ENCODE measurements at places on chromosomes 1 and 21.

GRCh38 chr1:201530741-201531531, 8.0 kb upstream of the NAV1 start:
- DNase-seq: peak; percentile 91

GRCh38 chr21:36263797-36264196, 56.2 kb upstream of the MORC3 start:
- no peak for DNase-seq

- DNase-seq: no peak
Observed at GRCh38 chr1:70893381-70893780, 154.2 kb downstream of the PTGER3 start.

DNA sequence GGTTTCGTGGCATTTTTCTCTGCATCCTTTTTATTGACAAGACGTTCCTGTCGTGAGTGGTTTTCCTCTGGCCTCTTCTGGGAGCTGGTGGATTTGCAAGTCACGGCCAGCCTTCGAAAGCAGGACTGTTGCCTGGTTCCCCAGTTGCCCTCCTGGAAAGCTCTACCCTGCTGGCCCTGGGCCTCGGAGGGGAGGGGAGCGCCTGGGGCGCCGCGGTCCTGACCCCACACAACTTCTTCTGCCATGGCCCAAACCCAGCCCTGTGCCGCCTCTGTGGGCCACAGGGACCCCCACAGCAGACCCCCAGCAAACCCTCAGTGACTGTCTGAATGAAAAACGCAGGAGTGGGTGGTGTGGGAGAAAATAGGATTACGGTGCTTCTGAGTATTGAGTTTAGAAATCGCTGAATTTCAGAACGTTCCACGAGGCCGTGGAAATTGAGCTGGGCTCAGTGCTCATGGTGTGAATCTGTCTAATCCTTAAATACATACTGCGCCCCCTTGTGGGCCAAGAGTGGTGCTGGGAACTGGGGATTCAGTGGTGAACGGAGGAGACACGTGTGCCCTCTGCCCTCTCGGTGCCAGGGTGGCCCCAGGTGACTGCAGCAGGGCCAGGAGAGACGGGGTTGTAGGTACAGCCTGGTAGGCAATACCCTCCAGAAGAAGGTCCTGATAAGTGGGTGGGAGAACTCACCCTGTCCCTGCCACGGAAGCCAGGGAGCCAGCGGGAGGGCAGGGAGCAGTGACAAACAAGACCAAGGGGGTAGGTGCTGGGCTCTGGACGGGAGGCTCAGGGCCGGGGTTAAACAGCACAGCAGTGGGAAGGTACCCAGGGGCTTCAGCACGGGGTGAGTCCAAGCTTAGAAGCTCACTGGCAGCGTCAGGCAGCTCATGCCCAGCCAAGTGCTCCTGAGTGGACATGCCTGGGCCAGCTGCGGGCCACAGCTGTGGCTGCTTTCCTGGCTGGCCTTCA, 101.2 kb upstream of the COL6A1 start:
- DNase-seq: peak; percentile 81

DNA sequence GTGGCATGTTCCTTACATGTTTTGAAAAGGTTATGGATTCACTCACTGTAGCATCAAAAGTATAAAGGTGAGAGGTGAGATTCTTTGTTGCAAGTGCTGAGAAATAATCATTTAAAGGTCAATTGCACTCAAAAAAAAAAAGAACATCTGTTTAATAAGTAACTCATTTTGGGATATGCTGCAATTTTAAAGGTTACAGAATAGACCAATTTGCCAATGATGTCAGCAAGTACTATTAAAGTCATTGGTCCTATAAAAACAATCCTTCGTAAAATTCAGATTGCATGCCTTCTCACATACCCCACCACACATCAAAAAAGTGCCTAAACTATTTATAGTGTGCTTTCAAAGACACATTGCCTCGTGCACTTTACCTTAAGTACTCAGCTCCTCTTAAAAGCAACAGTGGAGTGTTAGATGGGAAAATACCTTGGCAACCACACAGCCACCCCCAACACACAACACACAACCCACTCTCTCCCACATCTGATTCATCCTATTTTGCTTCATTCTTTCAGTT, 218.2 kb upstream of the ADGRL2 start:
- peak; percentile 15 for DNase-seq

GRCh38 chr1:235470741-235471439, 33.4 kb downstream of the B3GALNT2 start:
- no peak for DNase-seq

DNA sequence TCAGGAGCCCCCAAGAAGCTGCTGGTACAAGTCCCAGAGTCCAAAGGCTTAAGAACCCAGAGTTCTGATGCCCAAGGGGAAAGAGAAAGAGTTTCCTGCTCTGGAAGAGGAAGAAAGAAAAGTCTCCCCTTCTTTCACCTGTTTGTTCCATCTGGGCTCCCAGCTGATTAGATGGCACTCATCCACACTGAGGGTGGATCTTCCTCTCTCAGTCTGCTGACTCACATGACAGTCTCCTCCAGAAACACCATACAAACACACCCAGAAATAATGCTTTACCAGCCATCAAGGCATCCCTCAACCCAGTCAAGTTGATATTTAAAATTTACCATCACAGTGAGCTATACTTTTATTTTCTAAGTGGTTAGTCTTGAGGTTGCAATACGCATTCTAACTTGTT, 257.9 kb downstream of the PAPPA2 start:
- no peak for DNase-seq

DNA sequence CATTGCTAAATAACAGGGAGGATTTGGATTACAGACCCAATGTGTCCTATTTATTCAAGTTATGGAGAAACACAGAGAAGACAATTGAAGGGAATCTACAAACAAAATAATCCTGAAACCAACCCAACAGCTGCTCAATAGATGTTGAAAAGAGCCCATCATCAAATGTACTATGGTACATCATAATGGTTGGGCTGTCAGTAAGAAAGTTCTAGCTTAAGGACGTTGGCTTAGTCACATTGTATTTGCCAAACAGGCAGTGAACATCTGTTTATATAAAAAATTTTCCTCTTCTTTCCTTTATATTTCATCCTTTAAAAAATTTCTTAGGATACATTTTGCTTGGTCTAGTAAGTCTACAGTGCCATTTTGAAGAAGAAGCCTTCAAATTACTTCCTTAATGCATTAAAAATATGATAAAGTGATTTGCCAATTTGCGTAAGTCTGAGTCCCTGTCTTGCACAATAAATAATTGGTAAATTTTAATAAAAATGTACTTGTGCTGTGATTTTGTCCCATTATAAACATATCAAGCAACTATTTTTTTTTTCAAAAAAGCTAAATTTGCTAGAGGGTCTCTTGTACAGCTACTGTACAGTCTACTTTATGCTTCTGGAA, 14.4 kb downstream of the MAP3K7CL start:
- DNase-seq: no peak

DNA sequence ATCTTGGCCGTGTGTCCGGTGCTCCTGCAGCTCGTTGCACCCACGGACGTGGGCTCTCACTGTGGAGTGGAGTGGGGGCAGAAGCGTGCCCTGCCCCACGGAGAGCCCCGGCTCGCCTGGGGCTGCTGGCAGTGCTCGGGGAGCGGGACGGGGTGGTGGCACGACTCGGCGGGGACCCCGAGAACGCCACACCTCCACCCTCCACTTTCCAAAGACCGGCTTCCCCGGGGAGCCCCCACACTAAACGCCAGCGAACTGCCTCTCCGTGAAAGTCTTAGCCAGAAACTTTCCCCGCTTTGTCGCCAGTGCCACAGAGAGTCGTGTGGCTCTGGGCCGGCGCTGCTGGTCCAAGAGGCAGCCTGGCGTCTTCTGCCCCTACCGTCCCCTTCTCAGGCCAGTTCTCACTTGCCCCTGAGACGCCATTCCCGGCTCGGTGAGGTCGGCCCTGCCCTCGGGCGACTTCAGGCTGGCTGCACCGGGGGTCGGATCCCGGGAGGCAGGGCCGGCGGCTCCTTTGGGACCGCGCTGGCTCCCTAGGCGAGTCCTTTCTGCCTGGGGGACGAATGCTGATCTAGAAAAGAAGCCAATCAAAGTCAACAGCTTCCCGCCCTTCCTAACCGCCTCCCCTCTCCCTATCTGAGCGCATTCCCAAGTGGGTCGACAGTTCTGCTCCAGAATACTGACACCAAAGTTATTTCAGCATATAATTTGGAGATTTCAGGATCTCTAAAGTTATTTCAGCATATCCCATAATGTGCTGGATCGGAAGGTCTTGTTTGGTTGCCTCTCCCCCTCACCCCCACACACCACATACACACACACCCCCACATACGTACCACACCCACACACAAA, 2.6 kb upstream of the SAMD13 start:
- peak; percentile 69 for DNase-seq

- DNase-seq: no peak
Observed at GRCh38 chr1:203175827-203176241, 208 bp upstream of the MYBPH start.

DNA sequence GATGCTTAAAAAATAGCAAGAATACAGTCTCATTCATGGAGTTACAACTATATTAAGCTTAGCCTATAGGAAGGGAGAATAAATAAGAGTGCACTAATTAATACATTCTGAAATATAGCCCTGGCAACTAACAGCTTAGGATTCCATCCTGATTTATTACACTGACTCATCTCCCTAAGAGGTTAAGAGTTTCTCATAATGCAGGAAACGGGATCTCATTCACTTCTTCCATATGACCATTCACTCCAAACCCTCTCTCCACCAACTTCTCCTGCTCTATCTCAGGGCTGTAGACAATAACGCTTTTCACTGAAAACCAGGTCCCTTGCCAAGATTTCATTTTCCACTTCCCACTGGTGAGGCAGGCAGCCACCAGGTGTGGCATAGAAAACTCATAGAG, 168.5 kb upstream of the PLD5 start:
- DNase-seq: no peak

- DNase-seq: no peak
Observed at GRCh38 chr1:56524263-56524662, 55.1 kb downstream of the PLPP3 start.

DNA sequence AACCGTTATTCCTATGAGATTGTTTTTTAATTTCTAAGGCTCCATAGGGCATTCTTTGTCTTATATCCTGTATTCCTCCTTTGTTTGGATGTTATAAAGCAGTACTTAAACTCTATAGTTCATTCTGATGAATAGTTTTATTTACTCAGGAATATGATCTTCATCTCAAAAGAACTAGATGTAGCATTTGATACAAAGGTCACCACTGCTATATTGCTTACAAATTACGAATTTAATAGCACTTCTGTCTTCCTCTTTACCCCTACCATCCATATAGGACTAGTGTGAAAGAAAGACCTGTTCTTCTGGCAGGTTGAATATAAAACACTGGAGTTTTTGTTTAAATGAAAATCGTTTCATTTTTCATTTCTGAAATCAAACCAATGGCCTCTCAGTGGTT, 468.1 kb upstream of the CXADR start:
- DNase-seq: no peak

GRCh38 chr1:186374303-186375151, 526 bp downstream of the TPR start:
- DNase-seq: no peak

- DNase-seq: peak; percentile 29
Observed at GRCh38 chr1:192993426-192994085, 65.6 kb downstream of the UCHL5 start.

GRCh38 chr21:30984889-30985288, 53.4 kb downstream of the KRTAP19-8 start:
- no peak for DNase-seq

DNA sequence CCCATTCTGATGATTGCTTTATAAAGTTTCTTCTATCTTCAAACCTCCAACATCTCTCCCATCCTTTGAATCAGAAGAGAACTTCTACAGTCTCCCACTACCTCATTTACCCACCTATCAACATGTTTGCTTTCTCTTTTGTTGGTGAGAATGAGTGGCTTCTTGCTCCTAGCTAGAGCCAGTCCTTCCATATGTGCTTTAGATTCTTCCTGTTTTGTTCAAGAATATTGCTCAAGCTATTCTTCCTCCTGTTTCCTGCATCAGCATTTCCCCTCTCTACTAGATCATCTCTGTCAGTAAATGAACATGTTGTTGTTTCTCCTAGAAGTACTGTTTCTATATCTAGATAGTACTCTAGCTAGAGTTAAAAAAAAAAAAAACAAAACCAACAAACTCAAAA, 6.3 kb downstream of the ATF6 start:
- no peak for DNase-seq

DNA sequence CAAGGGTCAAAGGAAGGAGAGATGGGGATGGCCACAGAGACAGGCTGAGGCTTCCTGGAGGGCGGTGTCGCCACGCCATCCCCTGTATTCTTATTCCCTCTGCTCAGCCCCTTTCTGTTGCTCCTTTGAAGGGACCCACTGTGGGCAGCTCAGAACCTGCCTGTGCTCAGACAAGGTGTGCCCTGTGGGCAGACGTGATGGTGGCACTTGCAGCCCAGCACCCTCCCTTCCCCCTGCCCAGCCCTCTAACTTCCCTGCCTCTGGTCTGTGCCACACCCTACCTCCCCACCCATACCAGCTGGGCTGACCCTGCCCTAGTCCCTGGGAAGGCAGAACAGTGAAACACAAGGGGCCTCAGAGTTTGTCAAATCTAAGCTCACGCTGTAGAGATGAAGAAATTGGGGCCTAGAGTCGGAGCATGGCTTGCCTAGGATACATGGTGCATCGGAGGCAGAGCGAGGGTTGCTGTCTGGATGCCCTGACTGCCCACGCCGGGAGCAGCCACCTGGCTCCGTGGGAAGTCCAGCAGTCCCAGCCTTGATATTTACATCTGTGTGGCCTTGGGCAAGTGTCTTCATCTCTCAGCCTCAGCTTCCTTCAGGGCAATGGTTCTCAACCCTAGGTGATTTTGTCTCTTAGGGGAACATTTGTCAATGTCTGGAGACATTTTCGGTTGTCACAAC, 68.6 kb upstream of the RUNX3 start:
- no peak for DNase-seq

DNA sequence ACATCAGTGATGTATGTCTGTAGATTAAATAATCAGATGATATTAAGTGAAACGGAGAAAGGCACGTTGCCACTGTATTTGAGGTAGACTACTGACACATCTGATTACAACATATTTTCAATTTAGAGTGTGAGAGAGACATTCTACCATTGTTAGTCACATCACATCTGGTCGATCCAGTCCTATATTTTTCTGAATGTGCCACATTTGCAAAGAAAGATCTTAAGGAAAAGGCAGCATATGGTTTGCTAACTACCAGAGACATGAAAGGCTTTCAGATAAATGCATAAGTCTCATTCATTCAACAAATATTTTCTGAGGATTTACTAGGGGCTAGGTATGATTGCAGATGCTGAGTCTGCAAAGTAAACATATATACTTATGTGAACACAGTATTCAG, 114.3 kb upstream of the RUNX1 start:
- no peak for DNase-seq

DNA sequence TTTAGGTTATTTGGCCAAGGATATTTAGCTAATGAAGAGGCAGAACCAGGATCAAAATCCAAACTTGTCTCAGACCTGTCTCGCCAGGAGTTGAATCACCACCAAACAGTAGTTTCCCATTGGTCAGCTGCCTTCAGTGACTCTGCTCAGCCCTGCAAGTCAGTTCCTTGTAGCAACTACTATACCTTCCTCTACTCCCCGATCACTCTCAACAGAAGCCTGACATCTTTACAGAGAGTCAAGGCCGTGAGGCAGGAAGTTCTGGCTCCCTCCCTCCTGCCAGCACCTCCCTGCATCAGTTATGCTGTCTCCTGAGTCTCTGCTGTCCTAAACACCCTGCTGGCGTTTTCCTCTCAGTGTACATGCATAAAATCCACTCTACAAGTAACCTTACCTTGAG, 13.2 kb downstream of the PSMD4 start:
- DNase-seq: no peak

- DNase-seq: peak; percentile 96
Observed at GRCh38 chr1:179142889-179143299, 61.0 kb downstream of the TOR3A start.

Data from astrocyte of the hippocampus (primary cell).